ENCODE measurements at places on chromosomes 4 and X.

- DNase-seq = no peak
Observed at GRCh38 chr4:79030973-79031372, 91.7 kb upstream of the PAQR3 start.

GRCh38 chr4:148015468-148015867 lies 283.6 kb downstream of the ARHGAP10 start:
- DNase-seq = no peak

- no peak for DNase-seq
Observed at GRCh38 chr4:114603497-114603896, 4.9 kb downstream of the UGT8 start.

DNA sequence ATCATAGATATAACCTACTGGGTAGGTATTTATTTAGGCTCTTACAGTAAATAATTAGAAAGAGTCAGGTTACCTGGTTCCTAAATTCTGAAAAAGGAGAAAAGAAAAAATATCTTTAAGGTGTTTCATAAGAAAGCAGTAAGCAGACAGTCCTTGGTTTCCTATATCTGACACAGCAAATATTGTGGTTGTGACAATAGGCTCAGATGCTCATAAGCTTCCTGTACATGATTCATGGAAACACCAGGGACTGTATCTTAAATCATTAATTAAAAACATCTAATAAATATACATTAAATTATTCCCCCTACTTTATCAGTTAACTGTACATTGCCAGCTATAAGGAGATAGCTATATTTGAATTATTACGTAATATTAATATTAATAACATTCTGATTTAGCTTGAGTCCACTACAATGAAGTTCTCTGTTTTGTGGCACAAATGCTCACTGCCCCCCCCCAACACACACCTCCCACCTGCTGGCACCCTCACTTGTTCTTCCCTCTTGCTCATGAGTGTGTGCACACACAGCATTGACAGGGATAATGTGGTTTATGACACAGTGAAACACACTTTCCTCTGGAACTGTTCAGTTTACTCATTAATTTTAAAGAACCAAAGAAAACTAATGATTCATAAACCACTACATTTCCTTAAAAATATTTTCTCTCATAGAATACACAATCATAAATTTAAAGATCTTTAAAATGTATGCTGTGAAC lies 187.4 kb downstream of the NR3C2 start:
- no peak for DNase-seq

GRCh38 chr4:157076578-157076947 lies 613 bp downstream of the GLRB start:
- no peak for DNase-seq

DNA sequence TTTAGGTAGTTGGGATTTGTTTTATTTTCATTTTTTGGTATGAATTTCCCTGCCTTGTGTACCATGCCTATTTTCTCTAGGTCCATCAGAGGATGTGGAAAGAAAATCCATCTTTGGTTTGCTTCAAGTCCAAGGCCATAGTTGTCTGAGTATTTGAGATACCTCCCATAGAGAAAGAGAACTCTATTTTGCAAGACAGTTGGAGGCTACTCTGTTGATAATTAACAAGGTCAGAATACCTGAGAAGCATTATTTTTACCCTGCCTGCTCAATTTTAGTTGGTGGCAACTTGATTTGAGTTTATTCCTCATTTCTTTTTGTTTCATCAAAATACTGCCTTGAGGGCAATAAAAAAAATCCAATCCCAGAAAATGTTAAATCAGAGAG lies 30.8 kb downstream of the BMP3 start:
- no peak for DNase-seq

GRCh38 chr4:129233691-129234090 lies 137.7 kb downstream of the C4orf33 start:
- DNase-seq = no peak

DNA sequence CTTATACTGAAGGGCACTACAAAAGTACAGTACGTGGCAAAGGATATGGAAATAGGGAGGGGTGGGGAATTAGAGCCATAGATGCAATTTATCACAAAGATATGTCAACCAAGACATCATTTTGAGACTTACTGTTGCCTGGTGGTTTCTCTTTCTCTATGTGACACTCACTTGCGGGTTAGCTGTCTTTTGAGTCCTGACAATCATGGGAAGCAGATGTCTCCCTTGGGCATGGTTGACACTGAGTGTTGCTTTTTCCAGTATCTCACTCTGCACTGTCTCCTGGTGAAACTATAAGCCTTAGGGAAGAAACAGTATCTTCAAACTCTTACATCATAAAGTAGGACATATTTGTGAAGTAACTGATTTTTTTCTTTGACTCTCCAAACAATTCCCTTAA lies 383.5 kb upstream of the LCORL start:
- DNase-seq = no peak

- no peak for DNase-seq
Observed at GRCh38 chrX:18424482-18425198, 768 bp upstream of the CDKL5 start.

DNA sequence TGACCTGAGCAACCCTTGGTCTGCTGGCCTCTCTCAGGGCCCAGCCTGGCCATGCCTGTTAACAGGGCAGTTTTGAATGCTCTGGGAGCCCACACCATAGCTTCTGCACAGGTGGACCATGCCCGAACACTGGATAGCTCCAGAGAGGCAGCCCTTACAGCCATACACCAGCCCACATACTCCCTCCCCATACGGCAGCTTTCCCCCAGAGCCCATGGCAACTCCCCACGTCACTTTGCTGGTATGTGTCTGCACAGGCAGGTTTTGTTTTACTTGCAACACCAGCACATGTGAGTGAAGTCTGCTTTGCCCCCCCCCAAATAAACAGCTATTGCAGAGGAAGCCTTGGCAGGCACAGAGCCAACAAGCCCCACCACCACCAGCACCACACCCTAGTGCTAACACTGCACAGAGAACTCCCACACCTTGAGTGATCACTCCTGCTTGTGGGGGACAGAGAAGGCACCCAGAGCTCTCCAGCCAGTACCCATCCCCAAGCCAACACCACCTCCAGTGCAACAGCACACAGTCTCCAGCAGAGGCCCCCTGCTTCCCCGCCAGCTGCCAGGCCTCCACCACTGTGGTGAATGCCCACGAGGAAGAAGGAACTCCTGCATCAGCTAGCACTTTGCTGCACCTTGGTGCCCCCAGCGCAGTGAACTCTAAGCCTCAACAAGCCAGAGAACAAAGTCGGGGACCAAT lies 87.3 kb downstream of the STPG2 start:
- DNase-seq = no peak

GRCh38 chrX:111555406-111555958 lies 44.0 kb downstream of the SERTM2 start:
- DNase-seq = no peak

GRCh38 chrX:71992711-71993110 lies 82.1 kb downstream of the NHSL2 start:
- DNase-seq = peak; percentile 15

DNA sequence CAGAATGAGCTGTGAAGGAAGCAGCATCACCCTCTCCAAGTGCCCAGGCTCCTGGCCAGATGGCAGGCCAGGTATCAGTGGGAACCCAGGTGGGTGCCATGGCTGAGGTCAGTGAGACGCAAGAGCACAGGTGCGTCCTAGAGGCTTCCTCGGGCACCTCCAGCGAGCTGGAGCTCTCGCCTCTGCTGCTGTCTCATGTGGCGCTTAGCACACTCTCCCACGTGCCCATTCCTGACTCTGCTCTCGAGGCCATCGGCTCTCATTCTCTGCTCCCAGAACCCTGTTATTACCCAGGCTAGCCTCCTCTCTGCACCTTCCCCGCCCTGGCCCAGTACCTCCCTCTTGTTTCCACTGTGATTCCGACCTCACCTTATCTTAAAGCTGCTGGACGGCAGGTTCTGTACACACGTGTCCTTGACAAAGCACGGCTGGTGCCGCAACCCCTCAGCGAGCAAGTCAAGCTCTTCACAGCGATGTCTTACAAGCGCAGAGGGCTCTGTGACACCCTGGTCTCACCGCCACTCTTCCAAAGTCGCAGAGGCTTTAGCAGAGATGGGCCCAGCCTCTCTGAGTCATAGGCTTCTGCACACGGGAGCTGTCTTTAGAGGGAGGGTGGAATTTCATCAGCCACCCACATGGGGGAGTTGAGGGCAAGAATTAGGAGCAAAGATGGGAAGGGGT lies 15.4 kb upstream of the MSANTD1 start:
- no peak for DNase-seq

GRCh38 chrX:149461746-149462145 lies 43.4 kb downstream of the IDS start:
- no peak for DNase-seq

DNA sequence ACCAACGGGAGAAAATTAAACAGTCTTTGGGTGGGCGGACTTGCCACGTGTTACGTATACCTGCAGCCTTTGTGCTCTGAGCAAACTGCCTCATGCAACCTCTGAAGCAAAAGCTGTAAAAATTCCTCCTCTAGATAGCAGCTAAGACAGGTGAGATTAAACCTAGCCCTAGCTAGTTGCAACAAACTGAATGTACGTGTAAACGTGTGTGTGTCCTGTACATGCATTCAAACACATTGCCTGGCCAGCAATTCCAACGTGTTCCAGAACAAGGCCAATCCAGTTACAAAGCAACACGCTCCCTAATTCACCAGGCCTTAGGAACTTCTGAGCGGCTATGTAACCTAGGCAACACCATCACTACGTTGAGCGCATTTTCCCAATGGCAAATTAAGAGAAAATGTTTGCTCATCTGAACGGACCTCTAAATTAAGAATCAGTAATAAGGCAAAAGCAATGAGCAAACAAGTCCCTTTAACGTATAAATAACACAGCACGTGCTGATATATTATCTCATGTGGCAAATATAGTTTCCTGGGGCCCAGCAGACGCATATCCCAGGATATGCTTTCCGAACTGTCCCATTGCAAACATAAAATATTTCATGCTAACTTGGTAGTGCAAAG lies 792 bp downstream of the PPID start:
- DNase-seq = no peak

DNA sequence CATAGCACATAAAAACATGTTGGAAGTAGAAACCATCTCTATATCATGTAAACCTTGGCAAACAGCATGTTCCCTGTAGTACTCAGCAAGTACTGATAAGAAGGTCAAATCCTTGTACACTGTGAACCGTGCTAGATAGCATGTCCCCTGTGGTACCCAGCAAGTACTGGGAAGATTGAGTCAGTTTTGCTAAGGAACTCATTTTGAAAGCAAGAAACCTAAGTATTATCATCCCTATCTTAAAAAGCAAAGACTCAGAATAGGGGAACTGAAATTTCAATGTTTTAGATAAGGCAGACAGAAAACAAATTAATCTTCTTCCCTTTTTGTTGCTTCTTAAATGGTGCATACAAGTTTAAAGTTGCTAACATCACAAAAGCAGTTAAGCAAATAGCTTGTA lies 180.2 kb downstream of the RBM46 start:
- no peak for DNase-seq

DNA sequence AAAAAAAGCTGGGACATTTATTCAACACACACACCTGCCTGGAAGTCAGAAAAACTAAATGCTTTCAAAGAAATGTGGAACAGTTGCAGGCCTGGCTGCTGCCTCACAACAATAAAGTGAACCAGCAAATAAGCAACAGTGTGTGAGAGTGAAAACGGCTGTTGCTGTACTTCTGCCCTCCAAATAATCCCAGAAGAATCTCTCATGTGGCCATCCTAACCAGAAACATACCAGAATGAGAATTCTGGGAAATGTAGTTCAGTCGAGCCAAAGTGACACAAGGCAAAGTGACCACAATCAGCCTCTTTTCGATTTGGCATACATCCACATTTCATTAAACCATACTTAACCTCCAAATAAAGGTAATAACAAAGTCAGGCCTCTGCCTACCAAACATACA lies 204.5 kb downstream of the SLC7A11 start:
- DNase-seq = no peak

DNA sequence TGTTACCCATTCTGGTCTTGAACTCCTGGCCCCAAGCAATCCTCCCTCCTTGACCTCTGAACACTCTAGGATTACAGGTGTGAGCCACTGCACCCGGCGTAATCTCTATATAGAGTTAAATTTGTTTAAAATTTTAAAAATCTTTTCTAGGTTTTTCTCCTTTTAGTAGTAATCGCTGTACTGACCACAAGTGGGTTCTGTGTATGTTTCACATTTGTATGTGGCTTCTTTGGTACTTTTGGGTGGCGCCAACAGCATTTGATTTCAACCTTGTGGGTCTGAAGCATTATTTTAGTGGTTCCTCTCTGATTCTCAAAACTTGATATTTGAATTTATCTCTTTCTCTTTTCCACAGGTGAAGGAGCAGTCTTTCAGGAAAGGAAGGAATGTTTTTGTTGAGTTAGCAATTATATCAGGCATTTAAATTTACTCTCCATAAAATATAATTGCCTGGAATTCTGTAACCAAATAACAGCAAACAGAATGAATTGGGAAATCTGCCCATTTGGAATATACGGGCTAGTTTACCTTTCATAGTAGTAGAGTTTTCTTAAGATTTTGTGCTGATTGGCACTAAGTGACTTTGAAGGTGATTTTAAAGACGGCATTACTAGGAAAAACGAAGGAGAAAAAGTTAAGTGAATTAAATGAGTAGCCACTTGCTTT lies 29.5 kb downstream of the ARHGAP10 start:
- no peak for DNase-seq

GRCh38 chr4:55617587-55618197 lies 18.4 kb downstream of the NMU start:
- DNase-seq = no peak

GRCh38 chrX:153782313-153782712 lies 1.5 kb downstream of the SRPK3 start:
- DNase-seq = no peak

DNA sequence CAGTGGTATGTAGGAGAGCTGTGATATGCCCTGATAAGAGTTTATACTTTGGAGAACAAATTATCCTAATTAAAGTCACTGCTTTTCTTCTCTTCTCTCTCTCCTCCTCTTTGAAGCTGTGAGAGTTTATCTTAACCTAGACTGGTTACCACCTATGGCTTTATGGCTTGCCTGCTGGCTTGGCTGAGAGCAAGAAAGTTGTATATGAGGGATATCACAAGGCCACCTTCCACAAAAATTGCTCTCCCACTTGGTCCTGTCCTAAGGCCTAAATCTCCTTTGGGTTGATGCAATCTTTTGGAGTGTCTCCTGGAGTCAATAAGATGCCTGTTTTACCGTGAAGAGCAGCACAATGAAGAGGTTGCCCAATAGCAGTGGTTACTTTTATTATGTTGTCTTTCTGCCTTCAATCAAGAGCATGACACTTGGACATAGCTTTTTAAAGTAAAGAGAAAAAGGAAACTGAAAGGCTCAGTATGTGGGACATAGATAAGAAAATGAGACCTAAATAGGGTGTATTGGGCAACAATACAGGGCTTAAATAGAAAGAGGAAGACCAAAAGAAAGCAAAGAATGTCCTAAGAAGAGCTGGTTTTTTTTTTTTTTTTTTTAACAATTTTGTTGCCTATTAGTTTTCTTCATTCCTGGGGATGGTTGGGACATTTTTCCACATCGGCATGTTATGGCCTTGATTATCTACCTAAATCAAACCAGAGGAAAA lies 9.2 kb downstream of the GUCY1A1 start:
- no peak for DNase-seq

DNA sequence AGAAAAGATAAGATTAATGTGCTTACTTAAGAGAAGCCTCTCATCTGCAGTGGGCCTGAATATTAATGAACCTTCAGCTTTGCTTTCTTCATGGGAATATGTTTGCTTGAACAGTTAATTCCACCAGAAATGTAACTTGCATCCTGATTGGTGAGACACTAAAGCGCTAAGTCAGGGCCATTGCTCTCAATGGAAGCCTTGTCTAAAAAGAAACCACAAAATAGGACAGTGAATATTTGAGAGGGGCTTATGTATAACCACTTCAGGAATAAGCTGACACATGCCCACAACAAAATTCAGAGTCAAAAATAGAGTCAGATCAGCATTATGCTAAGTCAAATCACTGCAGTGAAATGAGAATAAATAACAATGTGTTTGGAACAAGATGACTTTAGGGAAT lies 1125.8 kb downstream of the STIM2 start:
- DNase-seq = no peak
